ENCODE measurements at places on chromosomes 13 and 19.

GRCh38 chr19:13727798-13728197 is 36.5 kb upstream of the MRI1 start:
- DNase-seq: no peak

- DNase-seq: no peak
These were observed 352.0 kb upstream of the DACH1 start for GRCh38 chr13:72218966-72219365.

DNA sequence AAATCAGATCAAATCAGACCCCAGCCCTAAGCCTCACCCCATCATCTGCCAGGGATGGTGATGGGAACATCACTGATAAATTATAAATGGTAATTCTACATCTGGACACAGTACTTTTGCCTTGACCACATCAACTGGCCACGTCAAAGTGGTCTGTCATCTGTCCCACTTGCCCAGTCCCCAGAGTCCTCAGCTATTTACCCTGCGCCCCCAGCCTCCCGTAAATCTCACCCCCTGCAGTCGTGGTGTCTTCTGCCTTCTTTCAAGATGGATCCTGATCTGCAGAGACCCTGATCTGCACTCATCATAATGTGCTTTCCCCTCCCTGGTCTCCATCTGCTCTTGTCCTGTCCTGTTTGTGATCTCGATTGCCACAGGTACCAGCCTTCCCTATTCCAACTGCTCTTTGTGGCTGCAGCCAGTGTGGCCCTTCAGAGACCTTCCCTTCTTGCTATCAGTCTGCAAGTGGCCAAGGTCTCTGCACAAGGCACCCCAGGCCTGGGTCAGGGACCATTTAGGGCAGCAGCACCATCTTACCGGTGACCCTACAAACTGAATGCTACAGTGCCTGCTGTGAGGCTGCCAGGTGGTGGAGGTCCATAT is 26.7 kb upstream of the POP4 start:
- no peak for DNase-seq

- DNase-seq: peak; percentile 2
These were observed 25.1 kb downstream of the TMEM161A start for GRCh38 chr19:19113040-19113626.

DNA sequence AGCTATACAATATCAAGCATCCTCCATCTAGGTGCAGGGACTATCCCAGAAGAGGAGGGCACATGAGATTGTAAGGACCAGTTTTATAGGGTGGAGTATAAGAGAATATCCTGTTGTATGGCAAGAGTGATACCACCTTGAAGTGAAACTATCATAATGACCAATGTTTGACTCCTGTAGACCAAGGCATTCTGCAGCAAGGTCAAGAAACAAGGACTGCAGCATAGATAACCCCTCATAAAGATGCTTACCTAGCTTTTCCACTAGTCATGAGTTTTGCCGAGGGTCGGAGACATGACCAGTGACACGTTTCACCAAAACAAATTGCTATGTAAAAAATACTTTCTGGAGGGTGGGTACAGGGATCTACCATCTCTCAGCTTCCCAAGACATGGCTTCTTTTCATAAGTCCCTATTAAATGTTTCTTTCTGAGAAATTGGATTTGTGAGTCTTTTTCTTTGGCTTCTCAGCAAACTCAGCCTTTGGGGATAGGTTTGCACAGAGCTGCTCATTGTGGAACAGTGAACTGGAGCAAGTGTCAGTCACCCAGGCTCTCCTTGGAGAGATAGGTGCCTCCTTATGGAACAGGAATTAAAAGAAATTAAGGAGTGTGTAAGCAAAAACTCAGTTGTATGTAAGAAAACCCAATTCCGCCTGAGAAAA is 28.2 kb upstream of the CYSLTR2 start:
- no peak for DNase-seq

- DNase-seq: no peak
These were observed 31.5 kb upstream of the FARP1 start for GRCh38 chr13:98111168-98112098.

- no peak for DNase-seq
These were observed 36.0 kb downstream of the KEAP1 start for GRCh38 chr19:10467104-10467706.

DNA sequence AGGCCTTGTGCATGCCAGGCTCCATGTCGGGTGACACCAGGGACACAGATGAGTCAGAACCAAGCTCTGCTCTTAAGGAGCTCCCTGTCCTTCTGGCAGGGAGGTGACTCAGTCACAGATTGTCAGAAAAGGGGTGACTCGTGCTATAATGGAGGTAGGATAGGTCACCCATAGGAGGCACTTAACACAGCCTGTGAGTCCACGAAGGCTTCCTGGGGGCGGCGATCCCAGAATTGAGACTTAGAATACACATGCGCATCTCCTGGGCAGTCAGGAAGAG is 19.6 kb downstream of the FUZ start:
- DNase-seq: no peak

GRCh38 chr19:7670790-7671189 is 1.9 kb downstream of the RETN start:
- DNase-seq: no peak

GRCh38 chr13:38879278-38879677 is 111.4 kb downstream of the STOML3 start:
- DNase-seq: no peak

DNA sequence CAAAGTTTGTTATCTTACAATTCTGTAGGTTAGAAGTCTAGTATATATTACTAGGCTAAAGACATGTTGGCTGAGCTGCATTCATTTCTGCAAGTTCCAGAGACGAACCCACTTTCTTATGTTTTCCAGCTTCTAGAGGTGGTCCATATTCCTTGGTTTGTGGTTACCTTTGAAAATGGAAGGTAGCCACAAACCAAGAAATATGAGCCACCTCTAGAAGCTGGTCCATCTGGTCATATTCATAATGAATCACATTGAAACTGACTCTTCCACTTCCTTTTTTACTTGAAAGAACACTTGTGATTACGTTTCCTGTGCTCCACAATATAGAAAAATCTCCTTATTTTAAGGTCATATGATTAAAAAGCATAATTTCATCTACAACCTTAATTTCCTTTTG is 943.0 kb upstream of the PCDH9 start:
- DNase-seq: no peak

GRCh38 chr19:35696835-35697234 is 7.5 kb upstream of the ZBTB32 start:
- no peak for DNase-seq

DNA sequence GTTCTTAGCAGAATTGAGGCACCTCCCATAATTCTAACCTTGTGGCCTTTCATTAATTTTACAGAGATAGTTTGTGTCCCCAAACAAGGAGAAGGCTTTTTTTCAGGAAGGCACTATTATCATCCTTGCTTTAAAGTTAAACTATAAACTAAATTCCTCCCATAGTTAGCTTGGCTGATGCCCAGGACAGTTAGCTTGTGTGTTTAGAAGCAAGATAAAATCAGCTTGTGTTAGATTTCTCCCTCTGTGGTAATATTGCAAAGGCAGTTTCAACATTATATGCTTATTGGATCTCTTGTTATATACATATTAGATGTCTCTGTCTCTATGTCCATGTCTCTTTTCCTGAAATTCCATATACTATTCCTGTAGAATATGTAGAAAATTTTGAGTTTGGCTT is 342.7 kb downstream of the TBC1D4 start:
- DNase-seq: no peak

- no peak for DNase-seq
These were observed 797.7 kb upstream of the ARGLU1 start for GRCh38 chr13:107365466-107366215.

- no peak for DNase-seq
These were observed 59.6 kb downstream of the KCNRG start for GRCh38 chr13:50074843-50075242.

DNA sequence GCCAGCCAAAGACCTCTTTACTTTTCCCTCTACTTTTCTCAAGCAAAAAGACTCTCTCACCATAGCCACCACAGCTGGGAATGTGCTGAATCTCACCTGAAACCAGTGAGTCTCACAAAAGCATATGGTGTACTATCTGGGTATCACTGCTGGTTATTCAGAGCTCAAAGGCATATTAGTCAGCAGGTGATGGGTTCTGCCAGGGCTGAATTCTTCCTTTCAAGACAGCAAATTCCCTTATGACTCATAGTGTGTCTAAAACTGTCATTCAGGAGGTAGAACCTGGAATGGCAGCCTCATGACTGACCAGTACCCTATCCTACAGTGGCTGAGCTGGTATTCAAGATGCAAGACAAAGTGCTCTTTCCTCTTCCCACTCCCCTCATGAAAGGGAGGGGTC is 2859.1 kb downstream of the PCDH9 start:
- DNase-seq: no peak

DNA sequence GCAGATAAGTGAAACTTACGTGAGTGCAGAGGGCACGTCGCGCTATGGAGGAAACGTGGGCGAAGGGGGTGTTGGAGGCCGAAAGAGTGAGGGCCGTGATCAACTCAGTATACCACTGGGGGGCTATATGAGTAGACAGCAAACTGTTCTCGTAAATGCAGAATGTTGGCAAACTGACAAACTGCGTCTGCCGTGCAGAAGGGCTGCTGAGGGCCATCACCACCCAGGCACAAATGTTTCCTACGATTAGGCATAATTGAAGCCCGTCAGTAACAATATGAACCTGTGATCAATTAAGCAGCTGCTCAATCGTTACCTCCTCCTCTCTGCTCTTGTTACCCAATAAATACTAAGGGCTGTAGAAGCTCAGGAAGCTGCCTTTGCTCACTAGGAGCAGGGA is 17.3 kb upstream of the MADCAM1 start:
- DNase-seq: no peak

DNA sequence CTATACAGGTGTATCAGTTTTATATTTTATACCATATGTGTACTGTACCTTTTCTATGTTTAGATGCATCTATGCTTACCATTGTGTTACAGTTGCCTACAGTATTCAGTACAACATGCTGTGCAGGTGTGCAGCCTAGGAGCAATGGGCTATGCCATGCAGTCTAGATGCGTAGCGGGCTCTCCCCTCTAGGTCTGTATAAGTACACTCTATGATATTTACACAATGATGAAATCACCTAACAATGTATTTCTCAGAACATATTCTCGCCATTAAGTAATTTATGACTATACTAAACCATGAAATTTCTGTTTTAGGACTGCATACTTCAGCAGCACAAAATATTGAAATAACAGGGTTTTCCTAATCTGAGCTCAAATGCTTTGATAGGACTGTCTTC is 179.6 kb downstream of the RFC3 start:
- no peak for DNase-seq

DNA sequence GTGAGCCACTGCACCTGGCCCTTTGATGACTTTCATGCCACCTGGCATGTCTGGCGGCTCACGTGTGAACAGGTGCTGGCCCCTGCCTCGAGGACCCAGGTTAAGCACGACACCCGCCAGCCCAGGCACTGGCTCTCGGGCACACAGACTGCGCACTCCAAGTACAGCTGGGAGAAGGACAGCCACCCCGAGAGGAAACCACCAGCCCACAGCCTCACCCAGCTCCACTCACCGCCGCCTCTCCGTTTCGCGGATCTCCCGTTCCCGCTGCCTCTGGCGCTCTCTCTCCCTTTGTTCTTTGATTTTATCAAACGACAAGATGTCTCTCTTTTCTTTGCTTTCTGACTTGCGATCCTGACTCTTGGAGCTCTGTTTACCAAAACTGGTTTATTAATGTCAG is 27.4 kb upstream of the TINCR start:
- no peak for DNase-seq

DNA sequence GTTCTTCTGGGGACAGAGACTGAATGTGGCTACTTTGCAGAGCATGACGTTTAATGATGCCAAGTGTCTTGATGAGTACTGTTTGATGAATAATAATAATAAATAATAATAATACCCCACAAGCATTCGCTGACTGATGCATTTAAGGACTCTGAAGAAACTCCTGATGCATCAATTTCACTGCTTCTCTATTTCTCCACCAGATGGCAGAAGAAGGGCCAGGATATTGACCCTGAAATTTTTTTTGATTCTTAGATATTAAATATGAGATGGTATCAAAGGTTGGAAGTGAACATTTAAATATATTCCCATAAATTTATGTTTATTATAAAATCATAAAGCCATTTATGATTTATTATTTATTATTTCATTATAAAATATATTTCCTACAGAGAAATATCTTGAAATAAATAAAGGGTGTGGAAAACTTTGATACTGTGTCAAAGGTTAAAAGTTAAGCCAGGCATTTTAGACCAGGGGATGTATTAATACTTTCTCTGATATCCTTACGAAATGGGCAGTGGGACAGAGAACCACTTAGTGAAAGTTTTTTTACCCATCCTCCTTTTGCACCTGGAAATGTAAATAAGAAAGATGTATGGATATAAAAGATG is 170.9 kb downstream of the LACC1 start:
- no peak for DNase-seq

- DNase-seq: no peak
These were observed 5.9 kb downstream of the CEACAM19 start for GRCh38 chr19:44677019-44677811.

DNA sequence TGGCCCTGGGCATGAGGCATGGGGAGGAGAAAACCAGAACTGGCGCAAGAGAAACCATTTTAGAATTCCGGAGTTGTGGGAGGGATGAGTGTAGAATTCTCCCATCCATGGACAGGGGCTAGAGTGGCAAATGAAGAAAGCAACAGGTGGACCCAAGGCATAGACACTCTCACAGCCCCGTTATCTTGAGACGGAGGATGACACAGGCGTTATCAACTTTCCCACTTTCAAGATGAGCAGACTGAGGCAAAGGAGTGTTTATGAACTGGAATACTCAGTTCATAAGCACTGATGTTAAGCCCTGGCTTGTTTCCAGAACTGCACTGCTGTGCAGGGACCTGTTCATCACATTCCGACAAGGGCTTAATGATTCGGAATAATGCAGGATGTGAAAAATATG is 1.1 kb upstream of the GTF3A start:
- no peak for DNase-seq

DNA sequence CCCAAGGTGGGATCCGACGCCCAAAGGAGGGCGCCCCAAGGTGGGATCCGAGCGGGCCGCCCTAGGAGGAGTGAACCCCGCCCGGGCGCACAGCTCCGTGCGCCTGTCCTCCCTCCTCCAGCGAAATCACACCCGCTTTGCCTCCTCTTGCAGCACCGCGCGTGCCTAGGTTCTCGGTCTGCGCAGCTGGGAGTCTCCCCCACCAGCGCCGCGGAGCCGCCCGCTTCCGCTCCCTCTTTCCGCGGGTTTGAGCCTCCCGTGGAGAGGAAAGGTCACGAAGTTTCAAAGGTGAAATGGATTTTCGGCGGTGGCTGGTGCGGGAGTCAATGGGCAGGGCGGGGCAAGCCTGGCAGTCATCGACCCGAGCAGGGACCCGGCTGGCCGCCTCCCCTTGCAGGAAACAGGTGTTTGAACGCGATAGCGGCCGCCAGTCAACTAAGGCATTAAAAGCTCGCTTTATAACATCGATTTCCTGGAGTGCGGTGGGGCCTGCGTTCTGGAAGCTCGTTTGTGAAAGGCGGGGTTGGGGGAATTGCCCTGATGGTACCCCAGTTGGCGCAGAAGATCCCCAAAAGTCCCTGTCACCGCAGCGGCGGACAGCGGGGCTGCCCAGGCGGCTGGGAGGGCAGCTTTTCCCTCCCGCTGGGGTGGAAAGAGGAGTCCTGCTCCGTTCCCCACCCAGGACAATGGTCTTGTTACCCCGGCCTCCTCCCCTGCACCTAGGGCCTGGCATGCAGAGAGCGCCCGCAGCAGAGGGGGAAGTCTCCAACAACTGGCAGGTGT is 9.0 kb upstream of the SOX1 start:
- no peak for DNase-seq
